ENCODE measurements at places on chromosomes 13 and 19.
A peak's percentile ranks its signal among the peaks of the same experiment; 100 is the strongest.

GRCh38 chr19:19420570-19421298, 15.3 kb downstream of the GATAD2A start:
- no peak for DNase-seq

DNA sequence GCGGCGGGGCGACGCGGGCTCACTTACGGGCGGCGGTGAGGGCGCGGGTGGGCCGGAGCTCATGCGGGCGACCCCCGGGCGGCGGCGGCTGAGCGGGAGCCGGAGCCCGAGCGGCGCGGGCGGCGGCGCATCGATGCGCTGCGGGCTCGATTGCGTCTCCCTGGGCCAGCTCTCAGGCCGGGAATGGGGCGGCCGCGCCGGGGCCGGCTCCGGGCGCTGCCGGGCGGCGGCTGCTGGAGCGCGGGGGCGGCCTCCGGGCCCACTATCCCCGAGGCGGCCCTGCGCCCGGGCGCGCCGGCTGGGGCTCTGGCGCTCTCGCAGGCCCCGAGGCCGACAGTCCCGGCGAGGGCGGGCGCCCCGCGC, 1.4 kb upstream of the TSHZ3 start:
- DNase-seq = peak; percentile 84

DNA sequence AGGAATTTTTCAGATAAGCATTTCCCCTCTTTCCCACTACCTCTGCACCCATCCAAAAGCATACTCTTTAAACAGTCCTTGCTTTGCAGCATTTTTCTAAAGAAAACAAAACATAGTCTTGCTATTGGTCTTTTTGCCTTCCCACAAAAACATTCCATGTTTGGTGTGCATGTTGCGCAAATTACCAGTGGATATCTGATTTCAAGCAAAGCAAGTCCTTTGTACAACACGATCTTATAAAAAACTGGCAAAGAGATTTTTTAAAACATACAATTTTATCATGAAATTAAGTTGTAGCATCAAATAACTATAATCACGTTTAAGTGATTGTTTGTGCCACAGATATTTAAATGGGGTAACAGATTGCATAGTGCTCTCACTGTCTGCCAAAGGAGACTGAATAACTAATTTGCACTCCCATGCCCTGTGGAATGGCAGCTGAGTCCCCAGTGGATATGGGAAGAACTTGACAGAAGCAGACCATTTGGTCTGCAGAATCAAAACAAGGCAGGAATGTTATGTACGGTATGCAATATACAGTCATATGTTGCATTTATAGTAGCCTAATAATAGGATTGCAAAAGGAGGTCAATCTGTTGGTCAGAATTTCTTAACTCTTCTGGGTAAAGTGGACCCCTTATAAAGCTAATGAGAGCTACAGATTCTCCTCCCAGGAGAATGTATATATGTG, 285.7 kb downstream of the TBC1D4 start:
- DNase-seq = no peak

DNA sequence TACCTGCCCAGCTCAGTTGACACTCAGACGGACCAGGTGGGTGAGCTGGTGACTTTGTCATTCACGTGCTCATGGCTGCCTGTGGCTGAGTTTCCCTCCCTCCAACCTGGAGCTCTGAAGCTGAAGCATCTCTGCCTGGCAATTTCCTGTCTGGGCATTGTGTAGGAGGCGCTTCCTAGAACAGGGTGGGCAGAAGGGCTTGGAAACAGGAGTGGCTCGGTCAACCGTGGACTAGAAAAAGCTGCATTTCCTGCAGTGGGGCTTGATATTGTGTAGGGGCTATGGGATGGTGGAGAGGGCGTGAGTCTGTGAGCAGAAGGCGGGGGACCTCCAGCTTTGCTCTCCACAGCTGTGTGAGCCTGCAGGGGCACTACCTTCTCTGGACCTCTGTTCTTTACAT, 278.3 kb downstream of the TEX29 start:
- DNase-seq = no peak

DNA sequence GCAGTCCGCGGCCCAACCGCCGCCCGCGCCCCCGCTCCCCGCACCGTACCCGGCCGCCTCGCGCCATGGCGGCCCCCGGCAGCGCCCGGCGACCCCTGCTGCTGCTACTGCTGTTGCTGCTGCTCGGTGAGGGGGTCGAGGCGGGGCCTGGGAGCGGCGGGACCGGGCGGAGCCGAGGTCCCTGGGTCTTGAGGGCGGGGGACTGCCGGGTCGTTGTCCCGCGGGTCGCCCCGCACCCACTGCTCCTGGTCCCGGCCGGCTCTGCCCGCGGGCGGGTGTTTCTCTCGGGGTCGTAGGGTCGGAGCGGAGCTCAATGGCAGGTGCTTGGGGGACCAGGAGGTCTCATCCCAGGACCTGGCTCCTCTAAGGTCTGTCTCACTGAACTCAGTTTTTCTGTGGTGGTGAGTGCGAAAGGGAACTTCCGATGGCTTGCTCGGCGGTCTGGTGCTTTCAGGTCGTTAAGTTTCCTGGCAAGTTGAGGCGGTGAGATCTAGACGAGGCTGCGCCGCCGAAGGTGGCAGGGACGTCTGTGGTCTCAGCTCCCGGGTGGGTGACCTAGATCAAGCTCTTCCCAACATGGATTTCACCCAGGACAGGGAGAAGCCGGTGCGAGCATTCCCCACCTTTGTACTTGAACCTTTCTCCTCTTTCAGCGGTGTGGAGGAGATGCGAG, 467 bp downstream of the LAMP1 start:
- peak; percentile 74 for DNase-seq

Data from right cardiac atrium (tissue), 5 donors.